ENCODE measurements at places on chromosomes 2 and 18. TPM values are rescaled to one million over a fixed set of nuclear protein-coding genes. Genes with fewer than 3 reads are reported as not detected.

Gene MATN3
- total RNA-seq: 1.1 TPM

DNA sequence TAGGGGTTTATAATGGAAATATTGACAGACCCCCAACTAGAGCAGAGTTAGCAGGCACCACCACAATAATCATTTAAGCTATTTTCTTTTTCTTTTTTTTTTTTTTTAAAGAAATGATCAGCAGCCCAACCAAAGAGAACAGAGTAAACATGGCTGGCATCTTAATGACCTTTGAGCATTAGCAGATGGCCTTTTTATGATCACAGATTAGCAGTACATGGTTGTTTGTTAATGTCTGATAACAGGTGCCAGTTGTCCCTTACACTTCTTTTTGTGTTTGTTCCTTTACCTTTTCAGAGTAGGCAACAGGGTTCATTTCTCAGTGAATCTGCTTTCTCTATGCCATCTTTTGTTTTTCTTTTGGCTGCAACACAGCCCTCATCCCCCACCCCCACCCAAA is 747.0 kb downstream of the BCL11A start:
- no peaks in the 10 kb centered on the region for H3K27me3 ChIP-seq
- no peaks in the 10 kb centered on the region for H3K4me1 ChIP-seq
- no peak for DNase-seq
- H3K4me3 ChIP-seq: no peak overlapping the region
- no peak overlapping the region for H3K27ac ChIP-seq

DNA sequence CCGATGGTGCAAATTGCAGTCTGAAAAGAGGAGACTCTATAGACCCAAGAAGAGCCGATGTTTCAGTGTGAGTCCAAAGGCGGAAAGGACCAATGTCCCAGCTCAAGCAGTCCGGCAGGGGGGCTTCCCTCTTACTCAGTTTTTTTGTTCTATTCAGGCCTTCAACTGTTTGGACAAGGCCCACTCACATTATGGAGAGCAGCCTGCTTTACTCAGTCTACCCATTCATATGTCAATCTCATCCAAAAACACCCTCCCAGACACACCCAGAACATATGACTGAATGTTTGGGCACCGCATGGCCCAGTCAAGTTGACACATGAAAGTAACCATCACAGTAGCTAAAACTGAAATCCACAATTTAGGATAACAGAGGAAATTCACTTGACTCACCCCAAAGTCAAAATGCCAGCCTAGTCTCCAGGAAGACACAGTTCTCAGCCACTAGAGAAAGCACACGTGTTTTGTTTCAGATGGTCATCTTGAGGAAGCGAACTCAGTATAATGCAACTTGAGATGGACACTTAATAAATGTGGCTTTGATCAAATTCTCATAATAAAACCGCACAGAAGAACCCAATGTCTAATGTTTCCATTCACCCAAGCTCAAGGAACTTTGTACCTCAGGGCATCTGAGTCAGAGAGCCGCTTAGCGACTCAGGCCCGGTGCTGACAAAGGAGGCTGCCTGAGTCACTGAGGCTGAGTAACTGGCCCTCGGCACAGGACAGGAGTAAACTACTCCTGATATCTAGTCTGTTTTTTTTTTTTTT is 2.4 kb downstream of the FHL2 start:
- peaks cover 33% of the 10 kb centered on the region for H3K4me1 ChIP-seq
- peak; percentile 98 for DNase-seq
- peak overlapping the region; percentile 99 for H3K4me3 ChIP-seq
- peaks cover 47% of the 10 kb centered on the region for H3K36me3 ChIP-seq
- peak overlapping the region; percentile 100 for H3K27ac ChIP-seq

- DNase-seq: no peak
- no peaks in the 10 kb centered on the region for H3K36me3 ChIP-seq
- H3K4me1 ChIP-seq: peaks cover 20% of the 10 kb centered on the region
- no peak overlapping the region for H3K27ac ChIP-seq
Observed at GRCh38 chr2:9212661-9213411, 6.2 kb downstream of the ASAP2 start.

GRCh38 chr18:60870261-60871153 is 462.7 kb upstream of the CDH20 start:
- no peak for DNase-seq
- no peaks in the 10 kb centered on the region for H3K27me3 ChIP-seq
- no peaks in the 10 kb centered on the region for H3K4me1 ChIP-seq
- H3K27ac ChIP-seq: no peak overlapping the region
- H3K36me3 ChIP-seq: no peaks in the 10 kb centered on the region

DNA sequence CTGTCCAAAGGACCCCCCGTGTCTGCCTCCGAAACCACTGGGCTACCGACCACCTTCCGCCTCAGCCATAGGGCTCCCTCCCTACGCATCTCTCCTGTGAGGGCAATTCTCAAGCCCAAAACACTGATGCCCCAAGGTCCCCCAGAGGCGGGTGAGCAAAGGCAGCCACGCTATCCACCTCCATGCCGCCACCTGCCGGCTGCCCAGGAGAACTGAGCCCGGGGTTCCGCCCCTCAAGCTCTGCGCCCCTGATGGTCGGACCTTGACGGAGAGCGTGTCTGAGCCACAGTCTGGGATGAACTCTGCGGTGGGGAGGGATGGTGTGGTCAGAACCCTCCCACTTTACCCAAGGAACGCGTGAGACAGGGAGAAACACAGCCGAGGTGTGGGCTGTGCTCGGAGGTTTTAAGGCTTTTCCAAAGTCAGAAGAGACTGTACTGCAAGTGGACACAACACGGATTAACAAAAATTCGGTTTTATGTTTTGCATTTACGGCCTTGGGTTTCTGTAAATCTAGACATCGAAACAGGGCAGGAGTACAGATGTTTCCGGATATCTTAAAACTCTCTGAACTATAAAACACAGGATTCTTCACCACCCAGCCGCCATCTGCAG is 114.1 kb downstream of the ZNF516 start:
- no peaks in the 10 kb centered on the region for H3K27me3 ChIP-seq
- peaks cover 13% of the 10 kb centered on the region for H3K4me1 ChIP-seq
- H3K4me3 ChIP-seq: no peak overlapping the region
- H3K27ac ChIP-seq: no peak overlapping the region
- DNase-seq: no peak

Measured in IMR-90 (cell line).